ENCODE measurements at places on chromosomes 5 and 9.

DNA sequence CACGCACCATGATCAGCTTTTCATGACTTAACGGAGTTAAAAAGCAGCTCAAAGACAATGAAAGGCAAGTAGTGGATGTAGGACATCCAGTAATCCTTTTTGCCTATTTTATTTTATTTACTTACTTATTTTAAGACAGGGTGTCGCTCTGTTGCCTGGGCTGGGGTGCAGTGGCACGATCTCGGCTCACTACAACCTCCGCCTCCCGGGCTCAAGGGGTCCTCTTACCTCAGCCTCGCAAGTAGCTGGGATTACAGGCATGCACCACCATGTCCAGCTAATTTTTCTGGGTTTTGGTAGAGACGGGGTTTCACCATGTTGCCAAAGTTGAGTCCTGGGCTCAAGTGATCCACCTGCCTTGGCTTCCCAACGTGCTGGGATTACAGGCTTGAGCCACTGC, 148.9 kb downstream of the DAB2IP start:
- DNase-seq, result no peak

- DNase-seq, result no peak
Observed at GRCh38 chr5:13921578-13921977, 22.9 kb downstream of the DNAH5 start.

GRCh38 chr9:14306672-14307660, 7.0 kb downstream of the NFIB start:
- DNase-seq, result no peak

GRCh38 chr5:172533399-172534228, 79.3 kb upstream of the SH3PXD2B start:
- DNase-seq, result no peak

DNA sequence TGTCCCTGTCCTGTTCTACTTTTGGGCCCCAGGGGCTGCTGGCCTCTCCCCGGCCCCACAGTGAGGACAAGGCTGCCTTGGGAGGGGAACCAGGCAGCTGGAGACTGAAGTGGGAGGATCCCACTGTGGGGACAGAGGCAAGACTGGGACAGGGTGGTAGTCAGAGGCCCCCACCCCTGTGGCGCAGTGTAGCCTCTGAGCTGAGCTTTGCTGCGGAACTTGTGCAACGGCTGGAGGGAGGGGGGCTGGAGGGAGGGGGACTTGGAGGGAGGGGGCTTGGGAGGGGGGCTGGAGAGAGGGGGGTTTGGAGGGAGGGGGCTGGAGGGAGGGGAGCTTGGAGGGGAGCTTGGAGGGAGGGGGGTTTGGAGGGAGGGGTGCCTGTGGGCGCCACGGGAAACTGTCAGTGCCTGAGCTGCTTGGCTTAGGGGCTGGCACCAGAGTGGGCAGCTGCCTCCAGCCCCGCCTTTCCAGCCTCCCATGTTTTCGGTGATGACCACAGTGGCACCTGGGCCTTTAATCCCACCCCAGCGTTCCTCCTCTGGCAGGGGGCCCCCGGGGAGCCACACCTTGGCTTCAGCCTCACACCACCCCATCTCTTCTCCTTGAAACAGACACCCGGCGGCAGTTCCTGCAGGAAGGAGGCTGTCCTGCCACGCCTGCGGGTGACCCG, 2.3 kb upstream of the FUT7 start:
- DNase-seq, result no peak
